Stimulated activated CD8-positive, alpha-beta memory T cell treated with anti-CD3 and anti-CD28 coated beads, Interleukin-12 subunit alpha, Interleukin-12 subunit beta, amount 100 ng/mL, for 1 hour (primary cell): ENCODE measurements at places on chromosomes 12 and 14.

DNA sequence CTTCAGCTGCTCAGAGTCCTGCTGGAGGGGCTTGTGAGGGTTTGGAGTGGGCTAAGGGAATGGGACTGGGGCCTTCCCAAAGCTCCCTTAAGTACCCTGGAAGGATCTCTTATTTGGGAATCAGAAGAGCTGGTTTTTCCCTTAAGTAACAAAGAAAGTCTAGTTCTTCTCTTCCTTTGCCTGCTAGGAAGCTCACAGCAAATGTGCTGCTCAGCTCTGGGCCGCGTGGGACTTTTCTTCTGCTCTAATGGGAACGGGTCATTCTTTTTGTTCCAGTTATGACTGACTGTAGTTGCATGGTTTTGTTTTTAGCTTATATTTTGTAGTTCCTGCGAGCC lies 6.0 kb downstream of the KIF26A start:
- DNase-seq = no peak

DNA sequence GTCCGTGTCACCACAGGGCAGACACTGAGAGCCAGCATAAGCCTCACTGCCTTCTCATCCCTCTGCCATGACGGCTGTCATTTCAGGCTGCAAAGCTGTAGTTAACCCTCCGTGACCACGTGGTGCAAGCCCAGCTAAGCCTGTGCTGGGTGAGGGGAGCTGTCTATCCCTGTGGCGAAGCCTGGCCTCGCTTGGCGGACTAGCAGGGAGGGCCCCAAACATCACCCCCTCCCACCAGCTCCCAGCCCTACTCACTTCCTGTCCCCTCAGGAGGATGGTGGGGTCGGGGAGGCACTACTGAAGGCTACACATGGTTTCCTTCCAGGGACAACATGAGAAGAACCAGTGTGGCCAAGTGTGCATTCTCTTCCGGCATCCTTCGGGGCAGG lies 88.2 kb downstream of the CHGA start:
- DNase-seq = no peak

GRCh38 chr14:103142721-103143302 lies 19.6 kb downstream of the TNFAIP2 start:
- DNase-seq = no peak

DNA sequence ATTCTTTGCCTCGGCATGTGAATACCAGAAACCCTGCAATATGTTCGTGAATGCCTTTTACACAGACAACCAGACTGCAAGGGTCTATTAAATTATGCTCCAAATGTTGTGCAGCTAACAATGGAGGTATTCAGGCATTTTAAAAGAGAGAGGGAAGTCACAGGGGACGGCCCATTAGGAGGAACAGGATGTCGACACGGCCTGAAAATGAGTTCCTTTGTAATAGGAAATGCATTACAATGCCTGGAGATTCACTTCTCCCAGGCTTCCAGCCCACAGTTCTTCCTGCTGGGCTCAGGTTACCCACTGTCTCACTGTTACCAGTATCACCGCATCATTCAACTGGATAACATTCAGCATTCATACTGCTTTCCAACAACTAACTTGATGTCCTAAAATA lies 2.5 kb downstream of the DUSP6 start:
- DNase-seq = no peak

DNA sequence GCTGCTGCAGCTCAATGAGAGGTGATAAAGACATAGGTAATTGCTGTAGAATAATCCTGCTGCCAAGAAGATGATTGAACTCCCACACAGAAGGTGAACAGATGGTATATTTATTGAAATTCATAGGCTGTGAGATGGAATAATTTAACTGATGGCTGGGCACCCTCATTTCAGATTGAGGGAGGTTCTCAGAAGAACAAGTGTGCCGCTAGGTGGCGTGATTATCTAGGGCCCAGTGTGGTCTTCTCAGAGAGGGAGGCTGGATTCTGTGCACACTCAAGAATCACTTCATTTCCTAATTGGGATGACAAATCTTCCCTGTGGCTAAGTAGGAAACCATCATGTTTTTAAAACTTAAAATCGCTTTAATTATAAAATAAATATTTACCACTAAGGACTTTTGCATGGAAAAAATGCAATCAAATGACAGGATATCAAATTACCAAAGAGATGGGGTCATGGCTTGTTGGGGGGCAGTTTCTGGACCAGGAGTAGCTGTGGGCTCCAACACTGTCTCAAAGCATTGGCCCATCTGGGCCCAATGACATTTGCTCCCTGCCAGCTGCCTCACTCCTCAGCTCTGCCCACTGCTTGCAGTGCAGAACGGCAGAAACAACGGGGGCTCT lies 132.3 kb downstream of the SNAPC1 start:
- DNase-seq = peak; percentile 33

- DNase-seq = no peak
Observed at GRCh38 chr12:120064054-120064940, 52.3 kb downstream of the RAB35 start.

DNA sequence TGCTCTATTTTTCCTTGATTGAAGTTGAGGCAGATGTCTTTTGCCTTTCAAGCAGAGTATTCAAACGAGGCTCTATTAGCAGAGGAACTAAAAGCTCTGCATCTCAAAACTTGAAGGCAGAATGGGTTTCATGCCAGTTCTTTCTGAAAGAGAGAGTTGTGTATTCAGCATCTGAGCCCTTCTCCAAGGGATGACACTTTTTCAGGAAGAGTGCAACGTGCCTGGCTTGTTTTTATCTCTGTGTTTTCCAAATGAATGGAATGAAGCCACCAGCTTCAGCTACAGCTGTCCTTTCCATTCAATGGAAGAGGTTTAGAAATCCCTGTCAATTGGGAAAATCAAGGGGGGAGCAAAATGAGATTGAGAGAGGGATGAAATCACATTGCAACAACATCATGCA lies 14.6 kb downstream of the BEST3 start:
- no peak for DNase-seq

DNA sequence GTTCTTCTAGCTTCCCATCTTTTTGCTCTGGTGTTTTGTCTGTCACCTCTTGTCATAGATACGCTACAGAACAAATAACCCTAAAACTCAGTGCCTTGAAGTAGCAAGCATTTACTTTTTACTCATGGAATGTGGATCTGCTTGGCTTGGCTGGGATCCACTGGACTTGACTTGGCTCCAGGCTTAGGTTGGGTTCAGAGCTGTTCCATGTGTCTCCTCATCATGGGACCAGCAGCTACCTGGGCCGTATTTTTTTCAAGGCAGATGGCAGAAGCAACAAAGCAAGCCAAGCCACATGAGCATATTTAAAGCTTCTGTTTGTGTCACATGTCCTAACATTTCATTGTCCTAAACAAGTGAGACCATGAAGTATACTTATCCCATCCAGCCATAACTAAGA lies 48.7 kb upstream of the ATF1 start:
- no peak for DNase-seq

DNA sequence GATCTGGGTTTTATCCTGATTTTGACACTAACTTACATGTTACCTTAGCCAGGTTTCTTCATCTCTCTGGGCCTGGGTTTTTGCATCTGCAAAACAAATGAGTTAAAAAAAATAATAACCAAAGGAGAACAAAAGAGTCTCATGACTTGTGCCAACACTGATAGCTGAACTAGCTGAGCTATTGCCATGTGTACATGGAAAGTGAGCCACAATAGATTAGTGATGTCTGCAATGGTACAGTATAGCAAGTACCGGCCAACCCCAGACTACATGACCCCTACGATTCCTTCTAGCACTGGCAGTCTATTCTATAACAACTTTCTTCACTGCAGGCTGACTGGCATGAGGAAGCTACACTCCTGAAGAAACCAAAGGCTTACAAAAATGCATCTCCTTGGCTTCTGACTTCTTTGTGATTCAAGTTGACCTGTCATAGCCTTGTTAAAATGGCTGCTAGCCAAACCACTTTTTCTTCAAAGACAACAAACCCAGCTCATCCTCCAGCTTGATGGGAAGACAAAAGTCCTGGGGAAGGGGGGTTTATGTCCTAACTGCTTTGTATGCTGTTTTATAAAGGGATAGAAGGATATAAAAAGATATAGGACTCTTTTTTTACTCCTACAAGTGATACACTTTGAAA lies 123.7 kb downstream of the DAD1 start:
- no peak for DNase-seq

- no peak for DNase-seq
Observed at GRCh38 chr14:72901361-72901760, 7.5 kb upstream of the DPF3 start.

DNA sequence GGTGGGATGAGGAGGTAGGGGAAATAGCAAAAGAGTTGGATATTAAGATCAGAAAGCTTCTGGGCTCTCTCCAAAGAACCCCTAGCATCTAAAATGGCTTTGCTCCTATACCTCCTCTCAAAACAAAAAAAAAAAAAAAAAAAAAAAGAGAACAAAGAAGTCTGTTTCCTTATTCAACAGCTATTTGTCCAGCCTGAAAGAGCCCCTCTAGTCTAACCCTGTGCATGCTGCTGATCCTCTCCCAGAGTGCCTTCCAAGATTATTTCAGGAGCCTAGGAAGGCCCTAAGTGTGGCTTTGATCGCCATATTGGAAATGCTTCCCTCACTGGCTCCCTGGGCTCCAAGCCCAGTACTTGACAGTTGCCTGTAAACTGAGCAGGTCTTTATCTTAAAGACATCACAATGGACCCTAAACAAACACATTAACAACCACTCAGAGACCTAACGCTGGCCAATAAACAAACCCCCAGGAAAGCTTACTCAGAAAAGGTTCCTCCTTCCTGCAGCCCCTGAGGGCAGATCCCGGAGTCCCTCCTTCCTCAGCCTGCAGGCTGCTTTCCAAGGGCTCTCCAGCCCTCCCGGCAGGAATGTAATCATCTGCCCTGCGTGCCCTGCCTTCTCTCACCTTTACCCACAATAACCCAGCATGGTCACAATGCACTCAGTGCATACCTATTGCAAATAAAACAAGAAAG lies 17.4 kb upstream of the COL2A1 start:
- no peak for DNase-seq

DNA sequence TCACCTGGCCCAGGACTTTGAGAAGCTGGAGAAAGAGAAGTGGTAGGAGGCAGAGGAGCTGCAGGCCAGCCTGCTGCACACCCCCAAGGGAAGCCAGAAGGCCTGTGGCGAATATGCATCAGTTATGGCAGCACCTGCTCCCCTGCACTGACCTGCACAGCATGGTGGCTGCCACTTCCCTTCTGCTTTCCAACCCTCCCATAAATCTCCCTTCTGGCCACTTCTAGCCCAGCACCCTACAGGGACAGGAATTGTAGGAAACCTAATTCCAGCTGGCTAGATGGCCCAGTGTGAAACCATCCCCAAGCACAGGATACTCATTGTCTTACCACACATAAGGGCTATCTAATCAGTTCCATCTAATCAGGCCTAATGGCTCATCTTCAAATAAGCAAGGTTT lies 136.3 kb downstream of the TBX3 start:
- DNase-seq = no peak

DNA sequence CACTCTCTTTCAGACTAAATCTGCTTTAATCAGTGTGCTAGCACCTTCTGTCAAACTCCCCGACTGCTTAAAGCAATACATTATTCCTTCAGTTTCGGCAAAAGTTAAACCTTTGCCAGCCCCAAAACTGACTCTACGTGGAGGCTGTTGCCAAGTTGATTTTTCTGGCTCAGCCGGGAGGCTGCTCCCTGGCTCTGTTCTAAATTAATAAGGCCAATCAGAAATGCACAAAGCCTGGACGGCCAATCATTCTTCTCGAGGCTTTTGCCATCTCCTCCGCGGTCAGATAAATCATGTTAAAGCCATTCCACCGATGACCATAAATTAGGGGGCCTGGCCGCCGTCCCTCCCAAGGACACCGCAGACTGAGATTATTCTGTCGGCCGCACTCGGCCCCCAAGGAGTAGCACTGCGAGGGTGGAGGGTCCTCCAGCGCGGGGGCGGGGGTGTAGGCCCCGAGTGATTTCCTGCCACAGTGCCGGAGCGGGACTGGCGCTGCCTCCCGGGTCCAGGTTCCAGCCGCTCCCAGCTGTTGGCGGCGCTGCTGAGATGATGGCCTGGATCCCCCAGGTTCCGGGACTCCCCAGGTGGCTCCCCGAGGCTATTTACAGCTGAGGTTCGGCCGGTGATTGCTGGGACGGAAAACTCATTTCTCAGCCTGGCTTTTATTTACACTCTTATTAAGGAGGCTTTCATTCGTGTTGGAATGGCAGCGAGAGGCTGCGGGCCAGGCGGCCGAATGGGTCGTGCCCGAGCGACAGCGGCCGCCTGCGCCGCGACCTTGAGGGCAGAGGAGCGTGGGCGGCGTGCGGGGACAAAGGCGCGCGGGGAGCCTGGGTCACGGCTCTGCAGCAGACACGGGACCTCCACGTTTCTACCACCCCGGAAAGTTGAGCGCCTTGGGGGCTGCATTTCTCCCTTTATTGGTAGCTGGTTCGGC lies 165.1 kb downstream of the MON2 start:
- DNase-seq = no peak

DNA sequence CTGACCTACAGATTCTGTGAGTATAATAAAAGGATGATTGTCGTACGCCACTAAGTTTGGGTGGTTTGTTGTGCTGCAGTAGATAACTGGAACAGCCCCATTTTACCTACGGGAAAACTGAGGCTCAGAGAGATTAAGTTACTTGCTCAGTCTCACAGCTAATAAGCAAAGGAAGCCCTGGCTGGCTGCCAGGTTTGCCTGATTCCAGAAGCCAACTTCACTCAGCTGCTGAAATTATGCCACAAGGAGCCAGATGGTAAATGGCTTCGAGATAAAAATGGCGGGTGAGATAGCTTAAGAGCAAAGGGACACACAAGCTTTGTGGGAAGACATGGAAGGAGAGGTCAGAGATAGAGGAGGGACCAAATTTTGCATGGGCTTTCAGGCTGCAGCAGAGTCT lies 191.5 kb upstream of the NOS1 start:
- DNase-seq = no peak

GRCh38 chr14:39368261-39368959 lies 63.8 kb downstream of the FBXO33 start:
- peak; percentile 2 for DNase-seq

DNA sequence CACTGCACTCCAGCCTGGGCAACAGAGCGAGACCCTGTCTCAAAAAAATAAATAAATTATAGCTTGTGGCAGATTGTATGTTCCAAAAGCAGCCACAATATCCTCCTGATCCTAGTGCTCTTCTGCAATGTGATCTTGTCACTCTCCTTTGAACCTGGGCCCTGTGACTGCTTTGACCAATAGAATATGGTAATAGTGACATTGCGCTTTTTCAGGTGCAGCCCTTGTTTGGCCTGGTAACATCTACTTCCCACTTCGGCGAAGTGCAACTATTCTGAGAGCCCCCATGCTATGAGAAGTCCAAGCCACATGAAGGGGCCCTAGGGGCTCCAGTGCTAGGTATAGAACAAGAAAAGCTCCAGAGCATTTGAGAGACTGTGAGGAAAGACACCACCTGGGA lies 31.1 kb upstream of the DENND5B start:
- no peak for DNase-seq

DNA sequence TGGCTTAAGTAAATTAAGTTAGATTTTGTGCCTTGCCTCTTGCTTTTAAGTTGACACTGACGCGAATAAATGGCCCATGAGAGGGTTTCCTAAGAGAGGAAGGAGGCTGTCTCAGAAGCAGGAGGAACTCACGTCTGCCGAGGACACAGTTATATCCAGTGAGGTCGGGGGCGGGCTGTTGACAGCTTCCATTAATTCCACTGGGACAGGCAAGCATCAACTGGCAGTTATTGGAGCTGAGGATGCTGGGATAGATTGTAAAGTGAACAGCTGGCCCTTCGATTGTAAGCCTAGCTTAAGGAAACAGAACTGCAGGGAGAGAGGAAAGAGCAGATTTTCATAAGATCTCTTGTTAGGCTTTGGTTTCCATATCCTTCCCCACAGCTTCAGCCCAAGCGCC lies 399.2 kb downstream of the IPO8 start:
- no peak for DNase-seq

- no peak for DNase-seq
Observed at GRCh38 chr12:124487066-124487833, 80.2 kb downstream of the NCOR2 start.
